ENCODE measurements at places on chromosomes 6 and 20.

DNA sequence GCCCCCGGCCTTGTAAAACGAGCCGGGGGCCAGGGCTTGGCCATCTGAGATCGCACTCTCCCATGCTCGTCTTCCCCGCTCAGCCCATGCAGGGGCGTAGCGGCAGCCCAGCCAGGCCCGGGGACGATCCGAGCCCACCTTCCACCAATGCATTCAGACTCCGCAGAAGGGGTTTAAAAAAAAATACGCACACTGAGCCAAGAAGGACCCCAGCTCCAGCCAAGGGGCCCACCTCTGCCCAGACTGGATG is 320 bp downstream of the GSTA4 start:
- DNase-seq: no peak
- H3K27ac ChIP-seq: peak overlapping the region; percentile 93
- peak overlapping the region; percentile 63 for H3K4me3 ChIP-seq
- H3K4me1 ChIP-seq: peaks cover 13% of the 10 kb centered on the region
- no peaks in the 10 kb centered on the region for H3K36me3 ChIP-seq

GRCh38 chr6:37691904-37692806 is 5.5 kb downstream of the MDGA1 start:
- peak; percentile 75 for DNase-seq
- H3K27ac ChIP-seq: no peak overlapping the region
- peaks cover 26% of the 10 kb centered on the region for H3K27me3 ChIP-seq
- peaks cover 9% of the 10 kb centered on the region for H3K4me1 ChIP-seq
- no peak overlapping the region for H3K4me3 ChIP-seq
- H3K36me3 ChIP-seq: no peaks in the 10 kb centered on the region

- no peak for DNase-seq
- H3K27ac ChIP-seq: no peak overlapping the region
- H3K36me3 ChIP-seq: no peaks in the 10 kb centered on the region
- no peaks in the 10 kb centered on the region for H3K27me3 ChIP-seq
- H3K4me3 ChIP-seq: no peak overlapping the region
These were observed 86.6 kb downstream of the RNF144B start for GRCh38 chr6:18473755-18474154.

- H3K36me3 ChIP-seq: no peaks in the 10 kb centered on the region
- peaks cover 56% of the 10 kb centered on the region for H3K4me1 ChIP-seq
- no peaks in the 10 kb centered on the region for H3K27me3 ChIP-seq
- no peak for DNase-seq
These were observed 152.7 kb downstream of the VEGFA start for GRCh38 chr6:43922426-43923375.

- no peaks in the 10 kb centered on the region for H3K36me3 ChIP-seq
- no peak overlapping the region for H3K27ac ChIP-seq
- H3K4me3 ChIP-seq: no peak overlapping the region
- H3K27me3 ChIP-seq: no peaks in the 10 kb centered on the region
- no peak for DNase-seq
These were observed 287.8 kb upstream of the CDYL start for GRCh38 chr6:4488389-4488788.

DNA sequence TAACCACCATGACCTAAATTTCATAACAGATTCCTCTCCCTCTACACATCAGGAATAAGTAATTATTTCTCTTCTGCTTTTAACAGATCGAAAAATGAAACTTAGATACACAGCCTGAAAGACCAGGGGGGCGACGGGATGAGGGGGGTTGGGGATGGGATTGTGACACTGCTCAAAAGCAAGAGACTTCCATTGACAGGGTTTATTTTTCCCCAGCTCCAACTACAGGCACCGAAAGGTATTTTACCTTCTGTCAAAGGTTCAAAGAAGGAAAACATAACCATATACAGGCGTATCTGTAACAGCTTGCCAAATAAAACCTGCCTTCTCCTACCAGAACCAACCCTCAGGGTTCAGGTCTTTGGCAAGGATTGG is 1.3 kb downstream of the EPHA7 start:
- H3K27ac ChIP-seq: no peak overlapping the region
- no peak overlapping the region for H3K4me3 ChIP-seq
- H3K4me1 ChIP-seq: peaks cover 16% of the 10 kb centered on the region
- H3K27me3 ChIP-seq: no peaks in the 10 kb centered on the region
- DNase-seq: no peak

DNA sequence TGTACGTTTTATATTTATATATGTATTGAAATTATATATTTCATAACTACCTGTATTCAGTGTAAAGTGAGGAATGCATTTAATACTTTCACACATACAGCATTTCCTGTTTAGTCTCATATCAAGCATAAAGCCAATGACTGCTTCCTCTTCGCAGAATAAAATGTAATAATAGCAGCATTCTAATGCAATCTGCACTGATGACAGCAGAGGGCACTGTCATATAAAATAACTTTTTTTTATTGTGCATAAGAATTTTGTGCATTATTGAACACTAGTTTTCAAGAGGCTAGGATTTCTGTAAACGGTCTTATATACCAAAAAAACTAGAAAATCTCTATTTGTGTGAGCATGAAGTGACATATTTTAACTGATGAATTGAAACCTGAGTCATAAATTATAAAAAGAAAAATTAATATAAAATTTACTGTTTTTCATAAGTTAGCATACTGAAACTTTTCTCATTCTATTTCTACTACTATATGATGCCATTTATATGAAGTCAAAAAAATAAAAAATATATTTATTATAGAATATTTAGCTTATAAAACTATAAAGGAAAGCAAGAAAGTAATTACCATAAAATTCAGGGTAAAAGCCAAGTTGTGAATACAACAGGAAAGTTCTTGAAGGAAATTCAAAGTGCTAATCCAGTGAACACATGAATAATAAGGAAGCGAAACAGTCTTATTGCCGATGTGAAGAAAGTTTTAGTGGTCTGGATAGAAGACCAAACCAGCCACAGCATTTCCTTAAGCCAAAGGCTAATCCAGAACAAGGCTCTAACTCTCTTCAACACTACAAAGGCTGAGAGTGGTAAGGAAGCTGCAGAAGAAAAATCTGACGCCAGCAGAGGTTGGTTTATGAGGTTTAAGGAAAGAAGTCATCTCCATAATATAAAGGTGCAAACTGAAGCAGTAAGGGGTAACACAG is 36.3 kb downstream of the RNF146 start:
- peak; percentile 82 for DNase-seq
- no peak overlapping the region for H3K4me3 ChIP-seq
- H3K27me3 ChIP-seq: no peaks in the 10 kb centered on the region
- H3K4me1 ChIP-seq: peaks cover 5% of the 10 kb centered on the region
- H3K27ac ChIP-seq: no peak overlapping the region
- peaks cover under 1% of the 10 kb centered on the region for H3K36me3 ChIP-seq

GRCh38 chr6:167985911-167986595 is 11.4 kb upstream of the KIF25 start:
- no peaks in the 10 kb centered on the region for H3K36me3 ChIP-seq
- no peak overlapping the region for H3K27ac ChIP-seq
- H3K27me3 ChIP-seq: no peaks in the 10 kb centered on the region
